ENCODE measurements at places on chromosomes 1 and 21.

DNA sequence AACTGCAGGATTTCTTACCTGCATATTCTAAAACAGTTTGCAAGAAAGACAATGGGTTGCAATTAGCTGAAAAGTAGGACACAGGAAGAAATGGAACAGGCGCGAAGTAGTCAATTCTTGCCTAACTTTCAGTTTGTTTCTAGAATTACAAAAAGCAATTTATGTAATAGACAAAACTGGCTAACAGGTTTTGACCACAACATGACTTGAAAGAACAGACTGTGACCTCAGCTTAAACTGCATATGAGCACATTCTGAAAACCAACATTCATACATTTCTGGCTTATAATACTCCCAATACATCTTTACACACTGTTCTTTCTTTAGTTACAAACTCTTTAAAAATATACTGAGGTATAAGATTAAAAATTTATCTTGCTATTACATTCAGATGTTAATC lies 405.9 kb upstream of the B3GALT2 start:
- DNase-seq = no peak

DNA sequence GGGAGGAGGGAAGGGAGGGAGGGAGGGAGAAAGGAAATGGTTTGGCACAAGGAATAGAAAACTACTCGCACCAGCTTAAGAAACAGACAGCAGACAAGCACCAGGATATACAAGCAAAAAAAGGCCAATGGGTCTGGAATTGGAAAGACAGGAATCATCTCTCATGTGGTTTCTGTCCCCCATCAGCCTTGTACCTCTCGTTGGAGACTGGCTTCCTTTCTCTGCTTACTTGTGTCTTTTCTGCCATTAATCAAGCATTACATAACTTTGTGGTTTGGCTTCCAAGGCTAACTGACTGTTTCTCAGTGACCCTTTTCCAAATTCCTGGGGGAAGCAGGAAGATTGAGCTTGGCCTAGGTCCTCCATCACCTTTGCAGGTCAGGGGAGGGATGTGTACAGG lies 11.8 kb upstream of the RALGPS2 start:
- DNase-seq = no peak

DNA sequence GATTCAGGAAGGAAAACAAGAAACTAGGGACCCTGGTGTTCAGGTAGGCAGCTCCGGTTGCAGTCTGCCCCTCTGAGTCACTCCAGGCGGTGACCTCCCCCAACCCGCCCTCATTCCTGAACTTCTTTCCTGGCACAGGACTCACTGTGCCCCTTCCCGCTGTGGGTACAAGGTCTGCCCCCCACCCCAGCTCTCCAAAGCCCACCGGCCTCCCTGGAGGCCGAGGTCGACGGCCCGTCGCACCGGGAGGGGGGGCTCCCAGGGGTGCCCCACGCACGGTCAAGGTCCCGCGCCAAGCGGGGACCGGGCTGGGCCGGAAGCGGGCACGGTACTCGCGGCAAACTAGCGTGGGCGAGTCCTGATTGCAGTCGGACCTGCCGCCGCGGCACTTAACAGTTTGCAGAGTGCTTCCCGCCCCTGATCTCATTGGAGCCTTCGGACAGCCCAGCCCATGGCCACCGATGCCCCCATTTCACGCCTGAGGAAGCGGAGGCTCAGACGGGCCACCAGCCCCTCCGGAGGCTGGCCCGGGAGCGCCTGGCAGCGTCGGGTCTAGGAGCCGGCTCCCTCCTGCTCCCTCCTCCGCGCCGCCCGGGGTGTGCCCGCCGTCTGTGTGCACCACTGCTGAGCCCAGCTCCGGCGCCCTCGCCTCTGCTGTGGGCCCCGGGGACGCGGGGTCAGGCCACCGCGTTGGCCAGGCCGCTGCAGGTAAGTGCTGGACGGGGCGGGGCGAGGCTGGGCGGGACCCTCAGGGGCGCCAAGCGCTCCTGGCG lies at the start of gene GJB3:
Gene GJB3, plus strand, starts transcription at position 144 of the 773 bp plus-strand sequence. CDS start 3,549 bp downstream, outside the sequence.
- DNase-seq = no peak

- no peak for DNase-seq
Observed at GRCh38 chr1:95093296-95093695, 20.5 kb upstream of the ALG14 start.

- no peak for DNase-seq
Observed at GRCh38 chr1:16938351-16939321, 16.9 kb downstream of the CROCC start.

Data from GM20000 (cell line).